Activated CD4-positive, alpha-beta memory T cell treated with anti-CD3 and anti-CD28 coated beads for 36 hours (primary cell): ENCODE measurements at places on chromosomes 3 and 15.

GRCh38 chr3:117586161-117586560, 876.6 kb downstream of the TUSC7 start:
- DNase-seq: no peak

- DNase-seq: no peak
Measured at GRCh38 chr3:196585044-196585757, 16.7 kb downstream of the FBXO45 start.

- no peak for DNase-seq
Measured at GRCh38 chr3:127709320-127710060, 36.7 kb downstream of the ABTB1 start.

DNA sequence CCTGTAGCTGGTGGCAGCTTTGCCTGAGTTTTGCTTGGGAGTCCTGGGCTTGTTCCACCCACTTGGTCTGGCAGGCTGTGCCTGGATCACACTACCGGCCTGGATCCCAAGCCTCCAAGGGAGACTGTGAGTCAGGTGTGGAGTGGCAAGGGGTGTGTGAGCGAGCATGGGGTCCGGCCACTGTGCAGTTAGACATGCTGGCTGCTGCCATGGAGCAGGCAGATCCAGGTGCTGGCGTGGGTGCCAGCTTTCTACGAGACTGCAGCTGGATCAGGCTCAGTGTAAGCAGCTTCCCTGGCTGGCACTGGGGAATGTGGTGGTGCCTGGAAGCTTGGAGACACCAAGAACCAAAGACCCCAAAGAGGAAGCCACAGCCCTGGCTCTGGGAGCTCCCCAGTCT, 102.0 kb upstream of the BNIP2 start:
- DNase-seq: no peak

DNA sequence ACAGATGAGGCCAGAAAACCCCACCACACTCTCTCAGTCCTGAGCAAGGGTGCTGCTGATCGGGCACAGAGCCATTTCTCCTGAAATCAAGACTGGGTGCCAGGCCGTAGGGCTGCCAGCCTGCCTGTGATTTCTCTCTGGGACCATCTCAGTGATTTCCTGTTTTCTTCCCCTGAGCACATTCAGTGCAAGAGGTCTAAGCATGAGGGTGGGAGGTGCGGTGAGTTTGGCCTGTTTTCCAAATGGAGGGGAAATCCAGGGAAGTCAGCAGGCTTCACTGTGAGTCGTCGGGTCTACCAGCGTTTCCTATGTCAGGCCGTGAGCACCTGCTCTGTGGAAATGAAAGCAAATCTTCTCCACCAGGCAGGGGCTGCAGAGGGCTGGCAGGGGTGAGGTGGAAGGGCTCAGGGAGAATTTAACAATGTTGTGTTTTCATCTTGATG, 82.3 kb downstream of the ST6GAL1 start:
- DNase-seq: peak; percentile 53

- DNase-seq: peak; percentile 29
Measured at GRCh38 chr3:31925271-31925630, 55.8 kb downstream of the OSBPL10 start.

DNA sequence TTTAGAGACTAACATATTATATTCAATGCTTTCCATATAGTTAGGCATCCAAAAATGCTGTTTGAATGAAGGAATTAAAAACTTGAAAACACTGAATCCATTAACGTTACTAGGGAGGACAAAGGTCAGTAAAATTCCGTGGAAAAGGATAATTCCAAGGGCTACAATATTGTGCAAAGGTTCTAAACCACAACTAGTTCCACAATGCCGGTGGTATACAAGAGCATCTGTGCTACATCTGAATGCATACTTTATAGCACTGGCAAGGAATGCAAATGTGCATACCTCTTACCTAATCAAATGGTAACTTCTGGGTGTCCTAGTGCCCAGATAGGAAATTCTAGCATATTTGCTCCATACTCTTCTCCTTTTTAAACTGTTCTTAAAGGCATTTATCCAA, 2.2 kb downstream of the ICE2 start:
- DNase-seq: no peak

DNA sequence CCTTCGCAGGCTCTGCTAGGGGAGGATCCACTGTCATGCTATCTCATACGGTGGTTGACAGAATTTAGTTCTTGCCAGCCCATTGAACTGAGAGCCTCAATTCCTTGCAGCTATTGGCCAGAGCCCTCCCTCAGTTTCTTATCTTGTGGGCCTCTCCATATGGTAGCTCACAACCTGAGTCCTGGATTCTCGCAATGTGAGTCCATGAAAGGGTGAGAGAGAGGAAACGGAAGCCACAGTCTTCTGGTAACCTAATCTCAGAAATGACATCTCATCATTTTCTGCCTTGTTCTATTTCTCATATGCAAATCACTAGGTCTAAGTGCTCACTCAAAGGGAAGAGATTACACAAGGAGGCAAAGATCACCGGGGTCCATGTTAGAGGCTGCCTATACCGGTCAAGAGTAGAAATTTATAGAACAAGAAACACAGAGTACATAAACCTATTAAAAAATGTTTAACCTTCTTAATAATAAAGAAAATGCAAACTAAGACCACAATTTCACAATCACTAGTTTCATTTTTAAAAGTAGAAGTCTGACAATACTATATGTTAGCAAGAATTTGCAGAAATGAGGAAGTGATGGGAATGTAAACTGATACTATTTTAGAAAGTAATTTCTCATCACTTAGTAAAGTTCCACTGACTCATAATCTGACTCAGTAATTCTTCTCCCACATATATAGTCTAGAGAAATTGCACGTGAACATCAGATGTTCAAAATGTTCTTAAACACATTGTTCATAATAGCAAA, 378.4 kb upstream of the AGTR1 start:
- DNase-seq: no peak

GRCh38 chr15:80674245-80674614, 20.9 kb upstream of the ABHD17C start:
- DNase-seq: no peak

DNA sequence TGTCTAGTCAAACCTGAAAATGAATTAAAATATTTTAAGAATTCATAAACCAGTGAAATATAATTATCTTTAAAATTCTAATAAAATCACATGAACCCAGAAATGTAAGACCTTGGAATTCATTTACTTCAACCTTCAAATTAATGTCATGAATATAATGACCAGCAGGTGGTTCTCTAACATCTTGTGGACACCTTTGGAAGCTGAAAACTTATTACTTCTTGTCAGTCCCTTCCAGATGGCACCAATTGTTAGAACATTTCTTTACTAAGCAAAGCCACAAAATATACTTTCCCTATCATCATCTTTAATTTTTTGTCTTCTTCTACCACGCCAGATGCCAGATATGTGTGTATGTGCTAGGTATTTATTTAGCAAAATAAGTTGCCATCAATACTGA, 240.0 kb downstream of the MBNL1 start:
- no peak for DNase-seq

GRCh38 chr15:39698444-39699390, 83.9 kb downstream of the FSIP1 start:
- no peak for DNase-seq

DNA sequence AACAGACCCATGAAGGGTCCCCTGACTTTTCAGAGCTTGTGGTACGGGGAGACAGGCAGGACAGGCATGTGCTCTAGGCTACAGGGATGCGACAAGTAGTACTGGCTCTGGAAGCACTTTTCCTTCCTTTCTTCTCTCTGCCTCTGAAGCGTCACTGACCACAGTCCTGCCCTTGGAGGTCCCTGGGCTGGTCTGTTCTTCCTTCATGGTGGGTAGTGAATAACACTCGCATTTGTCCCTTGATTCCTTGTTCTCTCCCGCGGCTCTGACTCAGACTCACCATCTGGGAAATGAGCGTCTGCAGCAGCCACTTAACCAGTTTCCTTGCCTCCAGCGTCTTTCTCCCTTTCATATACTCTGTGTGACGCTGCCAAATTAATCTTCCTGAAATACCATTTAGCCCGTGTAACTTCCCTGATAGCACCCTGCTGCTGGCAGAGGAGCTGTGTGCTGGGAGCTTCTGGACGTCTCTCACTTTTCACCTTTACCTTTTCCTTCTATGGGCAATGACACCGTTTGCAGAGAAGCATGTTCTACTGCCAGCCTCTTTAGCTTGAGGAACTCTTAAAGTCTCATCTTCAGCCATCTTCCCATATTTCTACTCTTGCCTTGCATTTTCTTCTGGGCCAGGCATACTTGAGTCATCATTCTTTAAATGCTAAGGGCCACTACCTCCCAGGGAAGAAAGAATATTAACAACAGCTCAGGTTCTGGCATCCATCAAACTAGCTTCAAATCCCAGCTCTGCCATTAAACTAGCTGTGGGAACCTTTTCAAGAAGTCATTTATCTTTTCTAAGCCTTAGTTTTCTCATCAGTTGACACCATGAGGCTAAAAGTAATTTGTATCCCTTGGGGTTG, 33.6 kb downstream of the TMEM45A start:
- DNase-seq: no peak

DNA sequence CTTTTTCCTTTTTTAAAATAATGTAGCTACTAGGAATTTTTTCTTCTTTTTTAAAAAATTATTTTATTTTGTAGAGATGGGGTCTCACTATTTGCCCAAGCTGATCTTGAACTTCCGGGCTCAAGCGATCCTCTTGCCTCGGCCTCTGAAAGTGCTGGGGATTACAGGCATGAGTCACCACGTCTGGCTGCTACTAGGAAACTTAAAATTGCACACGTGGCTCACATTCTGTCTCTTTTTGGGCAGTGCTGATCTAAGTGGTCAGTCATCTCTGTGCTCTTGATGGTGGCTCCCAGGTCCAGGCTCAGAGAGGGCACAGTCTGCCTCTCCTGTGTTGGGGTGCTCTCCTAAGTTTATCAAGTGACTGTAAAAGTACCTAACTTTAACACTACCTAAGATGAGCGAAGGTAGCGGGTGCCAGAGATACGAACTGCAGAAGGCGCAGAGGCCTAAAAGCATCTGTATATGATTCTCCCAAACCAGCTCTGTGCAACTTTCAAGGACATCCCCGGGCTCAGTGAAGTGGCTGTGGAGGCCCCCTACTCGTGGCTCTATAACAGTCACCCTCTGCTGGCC, 52.9 kb upstream of the SEC13 start:
- DNase-seq: no peak

DNA sequence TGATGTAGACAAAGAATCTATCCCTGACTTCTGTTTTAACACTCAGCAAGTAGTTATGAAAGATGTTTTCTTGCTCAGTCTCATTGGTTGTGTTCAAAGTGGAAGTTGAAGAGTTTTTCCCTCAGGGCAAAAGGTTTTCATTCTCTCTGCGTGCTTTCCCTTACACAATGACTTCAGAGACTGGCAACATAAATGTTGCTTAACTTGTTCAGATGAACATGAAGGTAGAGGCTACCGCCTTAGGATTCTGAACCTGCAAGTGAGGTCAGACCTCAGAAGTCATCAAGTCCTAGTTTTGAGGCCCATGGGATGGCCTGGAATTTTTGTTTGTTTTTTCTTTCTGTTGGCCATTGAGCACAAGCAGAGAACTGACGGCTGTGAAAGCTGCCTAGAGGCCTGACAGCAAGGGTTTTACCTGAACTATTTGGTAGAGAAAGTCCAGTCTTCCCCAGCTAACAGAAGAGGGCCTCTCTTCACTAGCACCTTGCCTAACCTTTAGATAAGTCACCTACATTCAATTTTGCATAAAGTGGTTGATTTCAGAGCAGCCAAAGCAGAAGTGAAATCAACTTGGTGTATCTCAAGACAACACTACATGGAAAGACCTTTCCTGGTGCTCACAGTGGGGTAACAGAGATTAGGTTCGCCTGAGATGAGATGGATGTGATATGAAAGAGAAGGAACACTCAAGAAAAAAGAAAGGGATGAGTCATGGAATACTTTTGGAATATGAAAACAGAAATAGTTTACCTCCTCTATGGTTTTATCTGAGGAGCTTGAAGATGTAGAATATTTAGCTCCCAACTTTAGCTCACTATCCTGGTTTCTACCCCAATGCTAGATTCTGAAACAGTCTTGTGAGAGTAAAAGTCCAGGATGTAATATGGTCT, 53.6 kb upstream of the AP4E1 start:
- no peak for DNase-seq

- no peak for DNase-seq
Measured at GRCh38 chr15:71054286-71054952, 60.9 kb upstream of the THSD4 start.

DNA sequence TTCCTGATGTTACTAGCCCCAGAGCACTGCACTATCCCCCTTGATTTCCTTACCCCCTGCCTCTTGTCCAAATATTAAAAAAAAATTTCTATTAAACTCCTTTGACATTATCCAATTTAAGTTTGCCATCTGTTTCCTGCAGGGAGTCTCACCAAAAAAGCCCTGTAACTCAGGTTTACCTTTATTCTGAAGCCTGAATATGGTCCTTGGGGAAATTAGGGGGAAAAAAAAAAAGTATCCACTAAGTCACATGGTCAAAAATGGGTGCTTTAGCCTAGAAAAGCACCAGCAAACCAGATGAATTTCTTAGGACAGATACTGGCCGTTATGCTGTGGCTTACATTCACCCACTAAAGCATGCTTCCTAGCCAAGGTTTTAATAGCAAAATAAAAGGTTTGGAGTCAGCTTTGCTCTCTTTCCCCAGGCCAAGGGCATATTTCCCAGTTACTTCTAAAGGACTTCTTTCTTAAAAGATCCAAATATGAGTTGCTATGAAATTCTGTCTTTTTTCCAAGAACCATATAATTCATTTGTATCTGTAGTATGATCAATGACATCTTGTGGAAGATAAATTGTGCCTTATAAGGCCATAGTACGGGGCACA, 394.9 kb downstream of the LSAMP start:
- DNase-seq: no peak

DNA sequence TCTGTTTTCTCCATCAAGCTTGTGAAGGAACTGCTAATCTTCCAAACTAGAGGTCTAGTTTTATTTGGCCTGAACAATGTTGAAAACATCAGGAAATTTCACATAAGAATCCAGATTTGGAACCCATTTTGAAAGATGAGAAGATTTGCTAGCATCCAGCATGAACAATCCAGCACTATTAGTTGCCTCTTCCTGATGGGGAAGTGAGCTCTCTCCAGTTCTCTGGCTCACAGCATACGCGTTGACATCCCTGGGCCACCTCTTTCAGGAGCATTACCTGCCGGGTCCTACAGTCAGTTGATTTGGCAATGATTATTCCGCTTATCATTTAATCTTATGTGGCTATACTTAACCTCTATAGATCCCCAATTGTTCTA, 10.9 kb downstream of the GPR87 start:
- DNase-seq: no peak

DNA sequence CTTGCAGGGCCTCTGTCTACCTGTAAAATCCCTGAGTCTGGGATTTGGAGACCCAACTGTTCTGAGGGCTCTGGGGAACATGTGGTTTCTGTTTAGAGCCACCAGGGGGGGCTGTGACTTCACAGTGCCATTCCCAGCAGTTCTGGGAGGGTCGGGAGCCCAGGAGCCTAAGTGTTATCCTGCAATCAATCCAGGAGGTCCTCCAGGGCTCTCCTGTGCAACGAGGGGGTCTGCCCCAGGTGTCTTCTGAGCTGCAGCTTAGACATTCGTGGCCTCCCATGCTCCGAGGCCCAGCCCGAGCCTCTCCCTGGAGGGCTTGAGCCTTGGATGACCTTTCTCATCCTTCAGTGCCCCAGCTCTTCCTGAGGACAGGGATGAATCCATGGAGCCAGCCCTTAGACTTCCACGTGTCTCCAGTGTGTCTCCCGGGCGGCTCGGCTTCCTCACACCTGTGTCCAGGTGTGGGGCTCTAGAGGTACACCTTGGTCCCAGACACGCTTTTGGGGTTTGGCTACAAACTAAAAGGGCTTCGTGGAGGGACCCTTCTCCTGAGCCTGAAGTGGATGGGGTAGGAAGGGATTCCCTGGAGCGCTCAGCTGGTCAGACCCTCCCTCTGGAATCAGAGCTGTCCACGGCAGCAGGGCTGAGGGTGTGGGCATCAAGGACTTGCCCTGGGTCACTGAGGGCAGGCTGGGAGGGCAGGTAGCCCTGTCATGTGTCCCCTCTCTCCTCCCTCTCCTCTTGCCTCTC, 20.3 kb upstream of the ABTB1 start:
- peak; percentile 35 for DNase-seq

GRCh38 chr3:53994986-53995603, 103.4 kb upstream of the SELENOK start:
- DNase-seq: no peak
